ENCODE measurements at places on chromosomes 3 and 15.
A peak's percentile ranks its signal among the peaks of the same experiment; 100 is the strongest.

- DNase-seq = no peak
These were observed 162.8 kb downstream of the GREM1 start for GRCh38 chr15:32880642-32881041.

GRCh38 chr15:83587091-83587490, 66.8 kb upstream of the ADAMTSL3 start:
- DNase-seq = no peak

- DNase-seq = no peak
These were observed 175.7 kb downstream of the FAM43A start for GRCh38 chr3:194861375-194861774.

- peak; percentile 38 for DNase-seq
These were observed 79.6 kb downstream of the MLH1 start for GRCh38 chr3:37072892-37073291.

- DNase-seq = no peak
These were observed 3.9 kb downstream of the XIRP1 start for GRCh38 chr3:39188271-39189149.

GRCh38 chr3:120846073-120846472, 61.9 kb upstream of the STXBP5L start:
- no peak for DNase-seq

DNA sequence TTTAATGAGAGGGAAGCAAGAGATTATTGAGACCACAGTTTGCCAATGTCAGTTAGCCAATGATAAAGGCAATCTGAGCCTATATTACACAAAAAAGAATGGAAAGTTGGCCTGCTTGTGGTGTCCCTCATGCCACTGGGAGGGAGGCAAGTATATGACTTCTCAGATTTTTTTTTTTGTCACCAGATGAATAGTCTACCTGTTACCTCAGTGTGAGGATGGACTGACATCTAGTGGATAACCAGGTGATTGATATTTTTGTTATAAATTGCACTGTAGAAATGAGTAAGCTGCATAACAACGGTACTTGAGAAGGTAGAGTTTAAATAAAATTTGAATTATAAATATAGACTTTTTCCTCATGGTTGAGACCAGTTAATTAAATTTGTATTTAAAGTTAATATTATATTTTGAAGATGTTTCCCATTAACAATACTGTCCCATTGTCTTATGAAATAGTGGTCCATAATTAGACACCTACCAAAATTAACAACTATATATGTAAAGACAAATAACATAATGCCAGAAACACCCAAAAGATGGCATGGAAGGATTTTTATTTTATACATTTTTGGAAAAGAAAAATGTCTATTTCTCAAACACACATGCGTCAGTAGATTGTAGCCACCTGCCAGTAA, 237.8 kb upstream of the GADL1 start:
- DNase-seq = no peak
